ENCODE measurements at places on chromosomes 6 and 20. TPM values are rescaled to one million over a fixed set of nuclear protein-coding genes. Genes with fewer than 3 reads are reported as not detected.

The BANF2 gene
- total RNA-seq, result not detected

- no peaks in the 10 kb centered on the region for H3K4me1 ChIP-seq
- H3K4me3 ChIP-seq, result no peak overlapping the region
- DNase-seq, result no peak
- H3K36me3 ChIP-seq, result no peaks in the 10 kb centered on the region
- no peak overlapping the region for H3K27ac ChIP-seq
- no peaks in the 10 kb centered on the region for H3K27me3 ChIP-seq
Measured at GRCh38 chr6:54058236-54058635, 53.0 kb upstream of the MLIP start.

DNA sequence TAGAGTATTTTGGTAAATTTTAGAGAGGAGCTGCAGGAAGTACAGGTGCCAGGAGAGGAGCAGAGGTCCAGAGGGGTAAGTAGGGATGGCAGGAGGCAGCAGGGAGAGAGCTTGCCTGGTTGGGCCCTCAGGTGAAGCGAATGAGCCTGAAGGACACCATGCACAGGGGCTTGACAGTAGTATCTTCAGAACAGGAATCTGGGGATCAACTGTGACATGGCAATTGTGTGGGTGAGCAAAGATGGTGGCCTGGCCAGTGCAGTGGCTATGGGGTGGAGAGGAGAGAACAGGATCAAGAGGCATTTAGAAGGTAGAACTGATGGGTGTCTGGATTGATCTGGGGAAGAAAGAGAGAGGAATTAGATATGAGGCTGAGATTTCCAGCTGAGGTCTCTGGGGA is 68.7 kb upstream of the RNF24 start:
- no peak for DNase-seq
- H3K4me1 ChIP-seq, result peaks cover 14% of the 10 kb centered on the region
- H3K27me3 ChIP-seq, result peaks cover 6% of the 10 kb centered on the region
- no peaks in the 10 kb centered on the region for H3K36me3 ChIP-seq
- H3K27ac ChIP-seq, result no peak overlapping the region

DNA sequence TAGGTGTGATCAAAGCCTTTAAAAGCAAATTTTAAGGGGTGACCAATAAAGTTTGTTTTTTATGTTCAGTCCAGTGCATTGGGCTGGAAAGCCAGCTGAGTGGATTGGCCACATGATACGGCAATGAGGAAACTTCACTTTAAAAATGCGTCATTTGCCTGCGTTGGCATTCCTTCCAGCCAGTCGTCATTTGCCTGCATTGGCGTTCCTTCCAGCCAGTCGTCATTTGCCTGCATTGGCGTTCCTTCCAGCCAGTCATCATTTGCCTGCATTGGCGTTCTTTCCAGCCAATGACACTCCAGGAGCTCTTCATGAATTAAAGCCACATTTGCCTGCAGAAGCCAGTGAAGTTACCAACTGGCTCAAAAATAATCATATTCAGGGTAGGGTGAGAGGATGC is 378.6 kb downstream of the SMOC2 start:
- no peaks in the 10 kb centered on the region for H3K36me3 ChIP-seq
- H3K27ac ChIP-seq, result no peak overlapping the region
- no peak for DNase-seq

The HLA-DOB gene
- total RNA-seq, result not detected

Measured in H1 (cell line).